ENCODE measurements at places on chromosomes 7 and 10.

DNA sequence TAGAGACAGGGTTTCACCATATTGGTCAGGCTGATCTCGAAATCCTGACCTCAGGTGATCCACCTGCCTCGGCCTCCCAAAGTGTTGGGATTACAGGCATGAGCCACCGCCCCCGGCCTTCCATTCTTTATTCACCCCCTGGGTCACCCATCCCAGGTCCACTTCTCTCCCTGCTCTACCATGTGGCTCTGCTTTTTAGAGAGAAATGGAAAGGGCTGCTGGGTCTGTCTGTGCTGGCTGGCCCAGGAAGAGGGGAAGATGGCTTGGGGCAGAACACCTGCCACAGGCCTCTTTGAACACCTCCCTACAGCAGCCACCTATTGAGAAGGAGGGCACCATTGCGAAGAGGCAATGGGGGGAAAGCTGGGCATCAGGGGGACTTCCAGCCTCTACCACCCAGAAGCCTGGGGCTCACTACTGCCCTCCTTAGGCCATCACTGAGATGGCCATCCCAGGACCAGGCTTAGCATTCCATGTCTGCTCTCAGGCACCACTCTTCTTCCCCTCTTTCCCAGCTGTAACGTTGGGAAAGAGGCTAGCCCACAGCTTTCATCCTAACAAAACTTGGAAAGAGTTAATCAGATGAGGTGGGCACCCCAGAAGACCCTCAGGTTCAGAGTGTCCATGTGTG is 256.3 kb downstream of the GRID1 start:
- peak; percentile 25 for DNase-seq

DNA sequence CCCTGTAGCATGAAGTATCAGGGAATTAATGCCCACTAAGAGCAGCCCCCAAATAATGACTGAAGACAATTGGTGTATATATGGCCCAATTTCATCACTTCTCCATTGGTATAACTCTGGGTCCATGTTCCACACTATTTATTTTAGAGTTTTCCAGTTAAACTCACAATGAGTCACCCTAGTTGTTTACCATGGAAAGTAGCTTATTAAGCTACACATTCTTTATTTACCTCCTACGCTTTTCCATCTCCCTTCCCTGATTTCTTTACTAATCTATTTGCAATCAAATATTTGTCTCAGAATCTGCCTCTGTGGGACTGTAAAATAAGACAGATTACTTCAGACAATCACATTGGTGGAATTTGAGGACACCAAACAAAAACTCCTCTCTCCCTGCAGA is 655.6 kb downstream of the SORCS1 start:
- DNase-seq, result no peak

DNA sequence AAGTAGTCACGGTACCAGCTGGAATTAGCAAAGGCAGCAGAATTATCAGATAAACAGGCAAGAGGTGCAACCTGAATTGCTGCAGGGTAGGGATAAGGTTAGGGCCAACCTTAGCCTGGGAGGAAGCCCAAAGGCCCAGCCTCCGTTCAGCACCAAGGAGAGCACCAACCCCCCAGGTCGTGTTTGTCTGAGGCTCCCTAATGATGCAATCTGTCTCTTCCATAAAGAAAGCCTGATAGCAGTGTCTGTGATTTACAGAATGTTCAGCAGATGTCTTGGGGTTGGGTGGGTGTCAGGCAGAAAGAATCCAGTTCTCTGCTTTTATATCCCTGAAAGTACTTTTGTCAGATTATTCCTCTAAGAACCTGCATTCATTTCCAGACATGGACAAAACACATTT is 328.4 kb upstream of the AOAH start:
- DNase-seq, result no peak

- DNase-seq, result peak; percentile 93
These were observed at the start of gene ACBD7 for GRCh38 chr10:15088428-15089261. Gene ACBD7 (minus strand): TSS chr10:15088776. CDS start chr10:15088728, 48 bp downstream.

DNA sequence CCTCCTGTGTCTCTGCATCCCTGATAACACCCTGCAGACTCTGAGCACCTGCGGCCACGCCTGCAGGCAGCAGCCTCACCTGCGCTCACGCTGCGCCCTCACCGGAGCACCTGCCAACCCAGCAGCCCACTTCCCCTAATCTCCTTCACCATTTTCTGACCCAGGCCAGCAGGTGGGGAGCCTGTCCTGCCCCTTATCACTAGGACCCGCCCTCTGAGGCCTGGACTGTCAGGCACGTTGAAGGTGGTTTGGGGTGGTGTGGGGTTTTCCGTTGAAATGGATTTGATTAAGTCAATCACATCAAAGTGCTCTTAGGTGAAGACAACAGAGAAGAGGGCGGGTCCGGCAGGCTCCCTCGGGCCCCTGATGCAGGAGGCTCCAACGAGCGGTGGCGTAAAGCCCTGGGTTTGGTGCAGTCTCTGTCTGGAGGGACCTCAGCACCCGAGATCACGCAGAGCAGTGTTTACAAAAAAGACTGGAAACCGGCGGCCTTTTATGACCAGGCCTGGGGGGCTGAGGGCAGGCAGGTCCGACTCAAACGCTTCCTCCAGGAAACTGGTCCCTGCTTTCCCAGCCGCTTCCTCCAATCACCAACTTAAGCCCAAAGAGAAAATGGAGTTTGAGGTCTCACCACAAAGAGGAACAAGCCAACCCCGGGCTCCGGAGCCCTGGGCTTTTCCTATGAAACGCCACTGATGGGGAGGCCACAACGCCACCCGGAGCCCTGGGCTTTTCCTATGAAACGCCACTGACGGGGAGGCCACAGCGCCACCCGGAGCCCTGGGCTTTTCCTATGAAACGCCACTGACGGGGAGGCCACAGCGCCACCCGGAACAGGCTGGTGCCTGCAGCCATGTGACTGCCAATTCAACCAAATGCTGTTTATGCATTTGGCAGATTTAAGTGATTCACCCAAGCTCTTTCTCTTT is 45.5 kb downstream of the DPYSL4 start:
- no peak for DNase-seq

DNA sequence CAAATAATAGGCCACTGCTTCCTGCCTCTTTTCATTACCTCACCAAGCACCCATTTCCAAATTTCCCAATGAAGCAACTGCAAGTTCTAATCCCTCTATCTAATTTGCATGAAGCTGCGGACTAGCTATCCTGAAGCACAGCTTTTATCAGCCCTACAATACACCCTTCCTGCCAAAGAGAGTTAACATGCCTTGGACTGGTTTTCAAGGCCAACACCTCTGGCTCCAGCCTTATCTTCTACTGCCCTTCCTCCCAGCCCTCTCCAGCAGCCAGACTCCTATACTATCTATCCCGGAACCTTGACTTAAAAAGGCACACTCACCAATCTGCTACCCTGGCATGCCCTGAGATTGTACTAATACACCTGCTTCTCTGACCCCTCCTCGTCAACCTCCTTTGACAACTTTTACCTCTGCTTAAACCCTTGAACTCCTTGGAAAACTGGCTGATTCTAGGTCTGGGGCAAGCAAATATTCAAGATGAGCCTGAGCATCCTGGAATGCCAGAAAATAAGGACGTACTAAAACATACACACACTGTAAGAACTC is 73.4 kb downstream of the SGMS1 start:
- DNase-seq, result no peak

DNA sequence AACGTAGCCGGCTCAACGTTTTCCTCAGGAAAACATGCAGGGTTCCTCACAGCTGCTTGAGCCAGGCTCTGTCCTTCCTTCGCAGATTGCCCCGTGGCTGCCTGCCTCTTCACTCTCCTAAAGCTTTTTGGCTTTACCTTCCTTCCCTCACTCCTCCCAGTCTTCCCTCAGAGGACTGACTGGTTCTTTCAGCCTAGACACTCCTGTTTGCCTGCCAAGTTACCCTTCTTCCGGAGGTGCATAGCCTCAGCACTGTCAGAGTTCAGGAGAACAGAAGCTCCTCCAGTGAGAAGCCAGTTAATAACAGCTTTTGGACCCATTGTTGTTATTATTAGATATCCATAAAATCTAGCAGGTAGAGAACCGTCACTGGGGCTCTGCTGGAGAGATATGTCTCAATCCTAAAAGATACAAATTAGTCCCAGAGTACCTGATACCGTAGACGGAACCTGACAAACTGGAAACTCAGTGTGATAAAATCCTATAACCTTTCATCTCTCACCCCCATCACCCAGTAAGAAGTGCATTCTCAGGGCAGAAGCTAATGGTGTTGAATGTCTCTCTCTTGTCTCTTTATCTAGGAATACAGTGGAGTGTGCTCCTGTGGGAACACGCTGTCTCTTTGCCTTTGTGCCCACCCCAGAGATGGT is 79.6 kb downstream of the SND1 start:
- DNase-seq, result no peak

GRCh38 chr7:148773334-148773733 is 74.6 kb downstream of the CUL1 start:
- peak; percentile 68 for DNase-seq

- no peak for DNase-seq
These were observed 168.4 kb downstream of the EVX1 start for GRCh38 chr7:27410812-27411544.

GRCh38 chr7:157009170-157009777 is 1.2 kb downstream of the MNX1 start:
- no peak for DNase-seq

DNA sequence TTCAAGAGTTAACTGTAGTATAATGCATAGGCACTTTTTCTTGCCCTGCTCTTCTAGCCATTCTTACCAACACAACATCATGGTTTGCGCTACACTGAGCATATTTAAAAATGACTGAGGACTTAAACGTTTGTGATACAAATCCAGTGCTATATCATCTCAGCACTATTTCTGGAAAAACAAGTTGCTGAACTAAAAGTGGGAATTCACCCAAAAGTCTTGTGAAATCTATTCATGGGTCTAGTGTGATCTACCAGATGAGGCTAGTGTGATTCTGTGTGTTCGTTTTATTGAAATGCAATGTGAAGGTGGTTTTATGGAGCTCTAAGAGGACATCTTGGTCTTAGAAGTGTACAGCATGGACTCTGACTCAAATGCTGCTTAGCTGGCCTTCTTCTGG is 584.6 kb upstream of the POM121L12 start:
- no peak for DNase-seq

DNA sequence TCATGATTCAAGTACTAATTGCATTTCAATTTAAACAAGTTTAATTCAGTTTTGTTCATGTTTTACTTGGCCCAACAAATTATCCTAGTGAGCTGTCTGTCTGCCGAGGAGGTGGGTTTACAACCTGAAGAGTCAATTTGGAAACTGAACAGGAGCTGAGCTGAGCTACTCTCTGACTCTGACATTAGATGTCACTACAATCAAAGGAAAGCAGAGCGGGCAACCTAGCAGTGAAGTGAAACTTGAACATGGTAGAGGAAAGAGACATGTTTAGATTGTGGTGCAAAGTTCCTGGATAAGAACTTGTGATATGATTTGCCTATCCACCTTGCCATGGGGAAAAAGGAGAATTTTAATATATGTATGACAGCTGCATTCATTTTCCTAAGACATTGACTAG is 9.6 kb upstream of the AGR3 start:
- no peak for DNase-seq

DNA sequence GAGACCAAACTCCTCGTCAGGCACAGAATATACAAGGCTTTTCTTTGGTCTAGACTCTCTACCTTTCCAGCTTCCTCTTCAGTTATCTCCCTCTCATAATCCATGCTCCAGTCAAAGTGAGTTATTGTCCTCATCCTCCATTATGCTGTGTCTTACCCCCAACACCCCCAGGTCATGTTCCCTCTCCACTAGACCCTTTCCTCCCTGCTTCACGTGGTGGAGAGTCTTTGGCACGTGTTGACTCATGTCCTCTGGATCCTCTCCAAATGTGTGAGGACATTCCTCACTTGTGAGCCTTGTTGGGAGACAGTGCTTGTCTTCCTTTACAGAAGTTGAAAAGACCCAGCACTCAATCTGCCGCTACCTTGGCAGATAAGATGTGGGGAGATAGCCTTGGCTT is 36.0 kb upstream of the DLD start:
- DNase-seq, result no peak

DNA sequence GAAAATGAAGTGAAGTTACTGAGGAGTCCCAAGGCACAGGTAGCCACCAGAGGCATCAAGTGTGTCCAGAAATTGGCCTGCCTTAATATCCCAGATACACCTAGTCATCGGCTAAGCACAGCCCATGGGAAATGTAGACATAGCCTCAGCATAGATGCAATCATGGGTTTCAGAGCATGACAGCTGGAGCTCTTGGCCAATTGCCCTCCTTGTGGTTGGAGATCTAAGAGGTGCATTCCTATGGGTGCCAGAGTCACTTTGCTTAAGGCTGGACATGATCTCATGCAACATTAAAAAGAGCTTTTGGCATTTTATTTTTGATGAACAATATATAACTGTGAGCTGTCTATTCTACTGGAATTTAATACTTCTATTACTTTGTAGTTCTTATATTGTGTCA is 758.0 kb upstream of the LRRTM3 start:
- DNase-seq, result no peak

Data from activated effector memory CD4-positive, alpha-beta T cell treated with anti-CD3 and anti-CD28 coated beads, Interleukin-2, amount 50 U/mL, for 16 hours (primary cell).